ENCODE measurements at places on chromosomes 12 and 14. TPM values are rescaled to one million over a fixed set of nuclear protein-coding genes. Genes with fewer than 3 reads are reported as not detected.

Gene KHNYN
- total RNA-seq, result 18.4 TPM

Gene KRT85
- total RNA-seq, result not detected

Gene LHX5
- total RNA-seq, result not detected

Gene STAT6
- total RNA-seq, result 29.4 TPM

Gene TMEM117
- total RNA-seq, result 14.3 TPM

Gene MUCL1
- not detected for total RNA-seq

Gene C12orf56
- total RNA-seq, result not detected

Gene TTLL5
- 20.2 TPM for total RNA-seq

Gene KRT75
- not detected for total RNA-seq

Gene AKAP6
- 3.0 TPM for total RNA-seq

Gene LMNTD1
- not detected for total RNA-seq

Gene RNASE2
- total RNA-seq, result not detected

Gene PABPN1
- total RNA-seq, result 45.6 TPM

Gene LRFN5
- total RNA-seq, result 0.12 TPM

Gene HOXC5
- 0.78 TPM for total RNA-seq

Gene LMO3
- not detected for total RNA-seq

Gene IQSEC3
- not detected for total RNA-seq

Gene DHRS2
- total RNA-seq, result 7.1 TPM

Gene KRT77
- total RNA-seq, result not detected

Gene ABCC9
- under 0.01 TPM for total RNA-seq

Gene GPRC5D
- not detected for total RNA-seq

Gene PPTC7
- total RNA-seq, result 3.0 TPM

Gene PGF
- total RNA-seq, result 0.36 TPM

Gene DNAJC22
- total RNA-seq, result 10.4 TPM

Gene RILPL2
- total RNA-seq, result 2.7 TPM

Gene SLC10A1
- total RNA-seq, result not detected

All from RPMI7951 (cell line).